NCI-H748 treated with DMSO at 0.1 percent for 48 hours (cell line): ENCODE measurements at places on chromosomes 16 and 17.

DNA sequence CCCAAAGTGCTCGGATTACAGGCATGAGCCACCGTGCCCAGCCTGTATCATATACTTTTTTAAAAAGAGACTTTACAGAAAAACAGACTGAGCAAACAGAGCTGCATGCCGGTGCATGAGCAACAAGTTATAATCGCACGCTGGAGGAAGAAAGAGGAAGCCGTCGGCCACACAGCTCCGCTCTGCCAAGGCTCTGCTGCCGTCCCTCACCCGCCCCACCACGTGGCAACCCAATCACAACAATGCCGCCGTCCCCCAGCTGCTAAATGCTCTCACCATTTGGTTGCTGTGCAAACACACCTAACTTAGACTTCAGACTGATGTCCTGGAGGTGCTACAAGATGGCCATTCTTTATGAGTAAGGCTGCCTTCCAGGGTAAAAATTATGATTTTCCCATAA lies 83.5 kb downstream of the ADCY9 start:
- DNase-seq = no peak

DNA sequence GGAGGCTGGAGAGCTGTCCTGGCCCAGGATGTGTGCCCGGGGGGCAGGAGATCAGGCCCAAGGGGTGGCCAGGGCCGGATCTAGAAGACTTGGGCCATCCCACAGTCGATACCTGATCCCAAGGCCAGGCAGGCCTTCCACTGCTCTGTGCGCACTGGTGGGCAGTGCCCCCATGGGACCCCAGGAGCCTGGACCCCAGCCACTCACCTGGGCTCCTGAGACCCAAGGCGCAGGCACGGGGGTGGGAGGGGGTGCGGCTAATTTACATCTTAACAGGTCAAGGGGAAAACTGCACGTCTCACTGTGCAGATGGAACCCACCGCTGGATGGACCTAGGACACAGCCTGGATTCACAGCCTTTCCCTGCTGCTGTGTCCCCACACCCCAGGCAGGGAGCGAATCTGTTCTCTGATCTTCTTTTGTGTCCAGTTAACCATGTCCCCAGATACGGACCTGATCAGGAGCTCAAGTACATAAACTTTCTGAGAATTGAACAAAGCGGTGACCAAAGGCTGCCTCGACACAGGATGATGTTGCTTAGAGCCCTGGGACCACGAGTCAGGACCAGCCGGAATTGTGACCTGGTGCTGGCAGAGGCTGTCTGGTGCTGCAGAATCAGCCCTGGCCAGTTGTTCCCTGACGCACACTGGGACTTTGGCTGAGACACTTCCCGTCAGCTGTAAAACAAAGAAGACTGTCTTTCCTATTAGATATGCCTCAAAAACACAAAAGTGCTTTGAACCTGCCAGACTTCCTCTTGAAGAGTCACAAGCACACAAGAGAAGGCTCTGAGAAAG lies 60.6 kb downstream of the TNFRSF13B start:
- DNase-seq = no peak

DNA sequence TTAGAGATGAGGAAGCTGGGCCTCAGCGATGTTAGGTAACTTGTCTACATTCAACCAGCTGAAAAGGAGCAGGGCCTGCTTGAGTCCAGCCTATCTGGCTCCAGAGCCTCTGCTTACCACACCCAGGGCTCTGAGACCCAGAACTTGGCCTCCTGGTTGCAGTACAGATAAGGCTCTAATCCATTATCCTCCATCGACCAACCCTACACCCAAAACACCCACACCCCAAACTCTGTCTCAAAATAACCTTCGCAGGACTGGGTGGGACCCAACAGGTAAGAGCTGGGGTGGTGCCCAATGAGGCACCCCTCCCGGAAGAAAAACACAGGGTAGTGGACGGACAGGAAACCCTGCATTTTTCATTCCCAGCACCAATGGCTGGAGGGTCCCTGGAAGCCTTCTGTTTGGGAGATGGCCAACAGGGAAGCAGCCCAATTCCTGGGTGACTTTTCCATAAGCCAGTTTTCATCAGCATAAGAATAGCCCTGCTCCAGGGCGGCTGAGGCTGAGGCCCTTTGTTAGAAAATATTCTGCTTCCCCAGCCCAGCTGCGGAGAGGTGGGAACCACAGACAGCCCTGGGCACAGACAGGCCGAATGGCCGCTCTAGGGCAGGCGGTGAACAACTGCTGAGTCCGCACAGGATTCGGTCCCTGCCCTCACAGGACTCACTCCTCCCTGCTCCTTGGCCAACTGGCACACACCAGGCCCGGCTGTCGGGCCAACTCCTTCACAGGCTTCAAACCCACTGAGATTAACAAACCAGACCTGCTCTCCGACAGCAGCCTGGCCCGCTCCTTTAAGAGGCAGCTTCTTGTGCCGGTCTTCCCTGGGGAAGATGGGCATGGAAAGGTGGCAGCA lies 9.8 kb downstream of the SMIM5 start:
- DNase-seq = no peak

- DNase-seq = no peak
Measured at GRCh38 chr17:32174889-32175288, 32.6 kb downstream of the RHOT1 start.

DNA sequence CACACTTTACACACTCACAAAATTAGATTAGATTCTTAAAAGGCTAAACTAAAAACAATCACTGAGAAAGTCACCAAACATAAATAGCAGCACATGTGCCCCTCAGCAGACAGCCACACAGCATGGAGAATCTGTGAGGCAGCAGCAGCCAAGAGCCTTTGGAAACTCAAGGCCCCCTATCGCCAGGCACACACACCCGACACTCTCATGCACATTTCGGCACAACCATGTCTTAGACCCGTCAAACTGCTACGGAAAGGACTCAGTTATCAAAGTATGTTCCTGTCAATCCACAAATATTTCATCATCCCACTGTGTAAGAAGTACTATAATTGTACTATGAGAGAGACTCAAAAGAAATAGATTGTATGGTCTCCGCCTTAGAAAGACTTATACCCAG lies 20.9 kb downstream of the UBE2O start:
- DNase-seq = no peak

GRCh38 chr16:24734382-24734781 lies 4.9 kb downstream of the TNRC6A start:
- DNase-seq = no peak

- DNase-seq = peak; percentile 21
Measured at GRCh38 chr17:30278032-30278431, 13.7 kb downstream of the BLMH start.

DNA sequence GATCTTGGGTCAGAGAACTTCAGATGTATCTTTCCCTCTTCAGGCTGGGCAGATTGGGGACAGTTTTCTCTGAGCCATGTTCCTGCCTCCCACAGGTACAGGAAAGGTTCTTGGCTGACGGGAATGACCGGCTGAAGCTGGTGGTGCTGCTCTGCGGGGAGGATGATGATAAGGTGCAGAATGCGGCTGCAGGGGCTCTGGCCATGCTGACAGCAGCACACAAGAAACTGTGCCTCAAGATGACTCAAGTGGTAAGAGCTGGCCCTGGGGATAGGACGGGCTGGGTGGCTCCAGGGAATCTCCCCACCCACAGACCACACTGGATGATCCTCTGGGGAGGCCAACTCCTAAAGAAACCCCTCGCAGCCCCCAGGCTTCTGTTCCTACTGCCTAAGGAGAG lies 10.9 kb downstream of the SLC35G3 start:
- DNase-seq = no peak

DNA sequence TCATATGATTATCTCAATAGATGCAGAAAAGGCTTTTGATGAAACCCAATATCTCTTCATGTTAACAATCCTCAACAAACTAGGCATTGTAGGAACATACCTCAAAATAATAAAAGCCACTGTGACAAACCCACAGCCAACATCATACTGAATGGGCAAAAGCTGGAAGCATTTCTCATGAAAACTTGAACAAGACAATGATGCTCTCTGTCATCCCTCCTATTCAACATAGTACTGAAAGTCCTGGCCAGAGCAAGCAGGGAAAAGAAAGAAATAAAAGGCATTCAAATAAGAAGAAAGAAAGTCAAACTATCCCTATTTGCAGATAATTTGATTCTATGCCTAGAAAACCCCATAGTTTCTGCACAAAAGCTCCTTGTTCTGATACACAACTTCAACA lies 999.2 kb upstream of the GOT2 start:
- no peak for DNase-seq

GRCh38 chr16:3174618-3175148 lies 13.3 kb upstream of the OR1F1 start:
- no peak for DNase-seq

- DNase-seq = no peak
Measured at GRCh38 chr17:27741971-27742575, 58.3 kb downstream of the NOS2 start.

DNA sequence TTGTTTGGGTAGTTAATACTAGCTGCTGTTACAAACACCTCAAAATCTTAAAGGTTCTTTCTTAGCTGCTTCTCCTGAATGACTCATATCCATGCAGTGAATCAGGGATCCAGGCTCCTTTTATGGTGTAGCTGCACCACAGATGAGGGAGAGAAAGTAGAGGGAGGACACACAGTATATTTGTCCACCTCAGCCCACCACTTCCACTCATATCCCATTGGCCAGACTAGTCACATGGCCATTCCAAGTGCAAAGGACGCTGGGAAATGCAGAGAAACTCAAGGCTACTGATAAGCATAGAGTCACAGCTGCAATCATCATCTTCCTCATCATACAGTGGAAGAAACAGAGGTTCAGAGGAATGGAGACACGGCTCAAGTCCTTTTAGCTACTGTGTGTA lies 63.8 kb downstream of the GSG1L start:
- DNase-seq = no peak

DNA sequence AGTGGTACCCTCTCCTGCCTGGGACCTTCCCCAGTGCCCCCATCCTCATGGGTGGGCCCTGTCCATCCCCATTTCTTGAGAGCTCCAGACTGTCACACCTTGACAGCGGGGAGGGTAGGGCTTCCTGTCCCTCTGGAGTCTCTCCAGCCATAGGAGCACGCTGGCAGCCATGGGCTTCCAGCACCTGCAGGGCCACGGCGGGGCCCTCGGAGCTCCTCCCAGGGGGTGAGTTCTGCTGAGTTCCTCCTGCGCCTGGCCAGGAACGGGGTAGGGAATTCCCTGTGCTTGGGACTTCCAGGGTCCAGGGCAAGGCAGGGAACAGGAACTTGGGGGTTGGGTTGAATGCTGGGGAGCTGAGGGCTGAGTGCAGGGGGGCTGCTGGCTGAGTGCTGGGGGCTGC lies 23.0 kb upstream of the AATK start:
- DNase-seq = no peak

- DNase-seq = no peak
Measured at GRCh38 chr17:3641717-3642486, 5.3 kb downstream of the CTNS start.

DNA sequence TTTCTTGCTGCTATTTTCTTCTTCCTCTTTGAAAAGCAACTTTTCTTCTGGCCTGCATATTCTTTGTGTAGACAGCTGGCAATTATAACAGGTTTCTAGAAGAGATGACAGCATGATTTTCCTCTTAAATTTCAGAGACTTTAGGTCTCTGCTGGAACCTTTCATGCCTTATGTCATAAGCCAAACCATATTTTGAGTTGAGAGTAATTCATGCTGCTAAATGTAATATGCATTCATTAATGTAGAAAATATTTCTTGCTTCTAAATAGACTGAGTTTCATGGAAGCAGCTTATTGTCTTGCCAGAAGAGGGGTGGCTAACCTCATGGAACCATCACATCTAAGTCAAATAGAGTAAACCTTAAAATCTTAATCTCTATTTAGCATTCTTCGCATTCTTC lies 25.9 kb upstream of the ABCA9 start:
- DNase-seq = no peak

DNA sequence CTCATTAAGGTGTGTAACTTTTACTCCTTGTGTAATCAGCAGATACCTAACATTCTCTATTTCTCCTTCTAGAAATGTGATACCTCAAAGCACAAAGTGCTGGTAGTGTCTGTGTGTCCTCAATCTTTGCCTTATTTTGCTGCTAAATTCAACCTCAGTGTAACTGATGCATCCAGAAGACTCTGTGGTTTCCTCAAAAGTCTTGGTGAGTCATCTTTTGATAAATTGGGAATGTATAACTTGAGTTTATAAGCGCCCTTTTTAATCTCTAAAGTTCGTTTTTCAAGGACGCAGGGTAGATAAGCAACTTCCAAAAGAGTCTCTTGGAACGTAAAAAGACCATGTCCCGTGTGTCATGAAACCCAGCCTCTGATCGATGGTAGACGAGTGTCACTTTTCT lies 10.2 kb downstream of the NARF start:
- no peak for DNase-seq
